ENCODE measurements at places on chromosomes 2 and 18. TPM values are rescaled to one million over a fixed set of nuclear protein-coding genes. Genes with fewer than 3 reads are reported as not detected.

The ZAP70 gene
- 0.12 TPM for total RNA-seq

The ITGB6 gene
- 0.66 TPM for total RNA-seq

The ZNF521 gene
- total RNA-seq = not detected

The LBX2 gene
- 3.5 TPM for total RNA-seq

The STRN gene
- 10.9 TPM for total RNA-seq

The EFEMP1 gene
- total RNA-seq = 44.2 TPM

The PLB1 gene
- total RNA-seq = 2.6 TPM

The SGPP2 gene
- 0.56 TPM for total RNA-seq

The LONRF2 gene
- total RNA-seq = 2.0 TPM

The CASP8 gene
- 32.7 TPM for total RNA-seq

The TEX51 gene
- total RNA-seq = not detected

The ATG4B gene
- 50.0 TPM for total RNA-seq

The ANKRD39 gene
- total RNA-seq = 15.0 TPM

The DSG1 gene
- not detected for total RNA-seq

The CYBRD1 gene
- total RNA-seq = 33.9 TPM

The MAP3K19 gene
- not detected for total RNA-seq

The NCKAP5 gene
- 0.83 TPM for total RNA-seq

The XDH gene
- total RNA-seq = 1.4 TPM

The NAT8 gene
- total RNA-seq = not detected

The CNTNAP5 gene
- not detected for total RNA-seq

The VWA3B gene
- not detected for total RNA-seq

The AQP12A gene
- total RNA-seq = not detected

The TEKT4 gene
- not detected for total RNA-seq

The G6PC2 gene
- total RNA-seq = not detected

The RNF149 gene
- total RNA-seq = 40.0 TPM

The LIPG gene
- 0.34 TPM for total RNA-seq

The ABCG8 gene
- not detected for total RNA-seq

The CYTIP gene
- 0.22 TPM for total RNA-seq

The RTKN gene
- 20.2 TPM for total RNA-seq

The RNF125 gene
- 0.23 TPM for total RNA-seq

The PPP1R1C gene
- 0.86 TPM for total RNA-seq

The ITGA4 gene
- total RNA-seq = 2.6 TPM

The CD207 gene
- not detected for total RNA-seq

The APCDD1 gene
- total RNA-seq = not detected

The CLEC4F gene
- not detected for total RNA-seq

The LYPD1 gene
- total RNA-seq = 14.6 TPM

The FAM124B gene
- total RNA-seq = not detected
